Vagina (tissue), 2 donors: ENCODE measurements at places on chromosomes 3 and 15. TPM values are rescaled to one million over a fixed set of nuclear protein-coding genes. Genes with fewer than 3 reads are reported as not detected.
A peak's percentile ranks its signal among the peaks of the same experiment; 100 is the strongest.

SHC4 gene
- 0.25 TPM for total RNA-seq

DNA sequence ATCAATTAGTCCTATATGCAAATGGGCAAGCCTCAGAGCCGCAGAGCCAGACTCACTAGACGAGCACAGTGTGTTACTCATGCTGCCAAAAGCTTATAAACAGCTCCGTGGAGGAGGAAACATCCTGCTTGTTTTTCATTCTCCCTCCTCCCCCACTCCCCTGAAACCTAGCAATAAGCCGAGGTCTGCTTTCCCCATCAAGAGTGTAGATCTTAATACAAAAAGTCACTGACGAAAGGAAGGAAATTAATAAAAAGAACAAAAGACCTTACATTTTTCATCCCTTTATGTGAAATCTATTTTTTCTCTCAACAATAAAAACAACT, 88.5 kb downstream of the XXYLT1 start:
- peaks cover 61% of the 10 kb centered on the region for H3K4me1 ChIP-seq
- H3K4me3 ChIP-seq, result no peak overlapping the region
- DNase-seq, result no peak
- H3K36me3 ChIP-seq, result no peaks in the 10 kb centered on the region
- H3K27me3 ChIP-seq, result no peaks in the 10 kb centered on the region
- H3K27ac ChIP-seq, result peak overlapping the region; percentile 42

GRCh38 chr3:5376761-5377160, 189.3 kb downstream of the EDEM1 start:
- H3K27me3 ChIP-seq, result no peaks in the 10 kb centered on the region
- H3K4me3 ChIP-seq, result no peak overlapping the region
- no peak for DNase-seq
- H3K36me3 ChIP-seq, result no peaks in the 10 kb centered on the region

DNA sequence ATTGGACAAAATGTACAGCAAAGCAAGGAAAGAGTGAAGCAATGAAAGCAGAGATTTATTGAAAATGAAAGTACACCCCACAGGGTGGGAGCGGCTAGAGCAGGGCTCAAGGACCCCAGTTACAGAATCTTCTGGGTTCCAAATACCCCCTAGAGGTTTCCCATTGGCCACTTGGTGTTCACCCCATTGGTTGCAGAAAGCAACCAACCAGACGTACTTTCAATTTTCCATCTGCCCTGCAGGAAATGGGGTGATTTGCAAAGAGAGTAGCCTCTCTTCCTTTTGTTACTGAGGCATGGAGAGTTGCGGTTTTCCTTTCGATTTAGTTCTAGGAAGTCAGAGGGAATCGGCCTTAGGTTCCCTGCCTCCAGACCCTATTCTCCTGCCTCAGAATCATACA, 2.4 kb downstream of the PML start:
- peak overlapping the region; percentile 96 for H3K27ac ChIP-seq
- H3K27me3 ChIP-seq, result no peaks in the 10 kb centered on the region

- H3K27ac ChIP-seq, result no peak overlapping the region
- DNase-seq, result no peak
- no peaks in the 10 kb centered on the region for H3K36me3 ChIP-seq
- H3K4me1 ChIP-seq, result no peaks in the 10 kb centered on the region
- H3K27me3 ChIP-seq, result no peaks in the 10 kb centered on the region
- H3K4me3 ChIP-seq, result no peak overlapping the region
Measured at GRCh38 chr15:35519052-35519451, 26.9 kb downstream of the DPH6 start.
